ENCODE measurements at places on chromosomes 7 and 10.

GRCh38 chr10:3835770-3836169 lies 50.8 kb upstream of the KLF6 start:
- DNase-seq: no peak

- DNase-seq: no peak
These were observed 50.2 kb upstream of the PDCD4 start for GRCh38 chr10:110821508-110821907.

- DNase-seq: no peak
These were observed 9.2 kb downstream of the IL15RA start for GRCh38 chr10:5968037-5968680.

- no peak for DNase-seq
These were observed 29.1 kb downstream of the POLL start for GRCh38 chr10:101558671-101559595.

DNA sequence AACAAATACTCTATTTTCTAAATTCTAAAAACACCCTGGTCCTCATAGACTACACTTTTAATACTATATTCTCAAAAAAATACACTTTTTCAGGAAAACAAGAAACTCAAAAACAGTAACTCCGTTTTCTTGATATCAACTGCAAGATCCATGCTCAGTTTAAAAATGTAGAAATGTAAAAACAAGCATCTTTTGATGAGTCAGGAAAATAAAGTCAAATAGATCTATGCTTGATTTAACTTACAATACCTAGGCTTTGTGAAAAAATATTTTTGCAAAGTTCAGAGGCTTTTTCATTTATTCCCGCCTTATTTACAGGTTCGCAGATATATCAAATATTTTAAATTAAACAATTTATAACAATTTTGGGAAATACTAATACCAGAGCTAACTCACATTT lies 33.6 kb downstream of the POT1 start:
- DNase-seq: no peak

DNA sequence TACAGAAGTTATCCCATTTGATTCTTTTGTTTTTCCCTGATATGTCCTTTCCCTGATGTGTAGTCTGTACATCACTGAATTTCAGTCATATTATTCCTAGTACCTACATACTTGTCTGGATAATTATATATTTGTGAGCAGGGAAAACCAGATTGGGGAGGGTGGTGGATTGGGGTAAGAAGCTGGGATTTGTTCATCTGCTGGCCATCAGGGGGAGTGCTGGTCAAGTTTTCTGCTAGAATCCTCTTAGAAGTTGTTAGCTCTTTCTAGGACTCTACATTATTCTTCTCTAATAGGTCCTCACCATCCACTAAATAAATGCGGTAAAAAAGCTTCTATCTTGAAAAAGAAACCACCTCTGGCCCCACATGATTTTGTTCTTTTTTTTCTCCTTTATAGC lies 232.7 kb upstream of the TAC1 start:
- no peak for DNase-seq

DNA sequence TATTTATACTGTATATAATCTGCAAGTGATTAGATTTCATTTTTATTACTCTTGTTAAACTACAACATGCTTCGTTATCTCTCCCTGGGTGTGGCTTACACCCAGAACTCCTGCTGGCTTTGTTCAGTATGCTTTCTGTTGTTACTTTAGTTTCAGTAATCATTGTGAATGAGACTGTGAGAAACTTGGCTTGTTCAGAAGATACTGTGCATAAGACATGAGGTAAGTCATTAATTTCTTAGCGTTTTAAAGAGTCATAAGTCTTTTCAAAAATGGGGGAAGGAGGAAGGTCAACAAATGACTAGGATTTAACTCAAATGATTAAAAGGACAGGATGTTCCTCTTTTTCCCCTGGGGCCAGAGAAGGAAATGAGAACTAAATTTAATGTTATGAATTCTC lies 11.6 kb upstream of the ADD3 start:
- no peak for DNase-seq

DNA sequence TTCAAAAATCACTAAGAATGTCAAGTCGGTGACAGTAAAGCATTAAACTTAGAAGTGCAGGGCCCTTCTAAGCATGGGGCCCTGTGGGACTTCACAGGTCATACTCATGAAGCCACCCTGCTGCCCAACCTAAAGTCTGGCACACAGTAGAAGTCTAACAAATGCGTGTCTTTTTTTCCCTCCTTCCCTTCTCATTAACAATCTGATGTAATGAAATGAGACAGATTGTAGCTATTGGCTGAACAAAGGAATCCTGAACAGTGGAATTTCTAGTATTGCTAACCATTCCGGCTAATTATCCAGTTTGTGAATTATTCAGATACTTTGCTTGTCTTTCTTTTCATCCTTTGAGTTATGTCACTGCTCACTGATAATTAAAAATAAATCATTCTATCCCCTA lies 369.9 kb downstream of the WDR11 start:
- DNase-seq: no peak

All from amygdala (tissue), 56 donors.